ENCODE measurements at places on chromosomes 1 and 21.

GRCh38 chr1:154431586-154432373 lies 26.6 kb downstream of the IL6R start:
- peak; percentile 37 for DNase-seq

- DNase-seq = no peak
These were observed 287.4 kb upstream of the LYPLAL1 start for GRCh38 chr1:218886101-218886871.

- DNase-seq = no peak
These were observed 55.3 kb downstream of the RIMS3 start for GRCh38 chr1:40610156-40610555.

DNA sequence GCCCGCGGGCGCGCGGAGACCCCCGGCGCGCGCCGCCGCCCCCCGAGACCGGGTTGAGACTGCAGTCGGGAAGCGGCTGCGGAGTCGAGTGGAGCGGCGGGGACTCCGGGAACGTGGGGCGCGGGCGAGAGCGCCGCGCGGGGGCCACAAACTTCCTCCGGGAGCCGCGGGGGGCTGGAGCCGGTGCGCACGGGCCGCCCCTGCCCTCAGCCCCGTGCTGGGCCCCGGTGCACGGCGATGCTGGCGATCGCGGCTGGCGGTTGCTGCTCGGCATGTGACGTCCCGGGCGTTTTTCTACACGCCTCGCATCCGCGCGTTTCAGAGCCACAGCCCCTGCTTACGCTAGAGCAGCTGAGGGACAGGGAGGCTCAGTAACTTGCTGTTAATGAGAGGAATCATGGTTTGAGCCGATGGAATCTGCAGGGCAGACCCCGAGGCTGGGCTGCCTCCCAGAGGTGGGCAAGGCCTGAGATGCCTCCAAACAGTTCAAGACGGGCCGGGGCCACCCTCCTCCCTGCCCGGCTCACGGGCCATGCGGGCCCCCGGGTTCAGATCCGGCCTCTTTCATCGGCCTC lies 520 bp downstream of the TMEM201 start:
- peak; percentile 24 for DNase-seq

- DNase-seq = no peak
These were observed 3.9 kb downstream of the PFDN2 start for GRCh38 chr1:161113915-161114314.

- no peak for DNase-seq
These were observed 450.6 kb upstream of the DAB1 start for GRCh38 chr1:57874418-57874877.

- DNase-seq = no peak
These were observed 9.5 kb upstream of the PLEKHM2 start for GRCh38 chr1:15674386-15675159.

- no peak for DNase-seq
These were observed 77.8 kb upstream of the CD55 start for GRCh38 chr1:207243442-207244408.

- no peak for DNase-seq
These were observed 546.1 kb upstream of the ADAMTS5 start for GRCh38 chr21:27513016-27513415.

DNA sequence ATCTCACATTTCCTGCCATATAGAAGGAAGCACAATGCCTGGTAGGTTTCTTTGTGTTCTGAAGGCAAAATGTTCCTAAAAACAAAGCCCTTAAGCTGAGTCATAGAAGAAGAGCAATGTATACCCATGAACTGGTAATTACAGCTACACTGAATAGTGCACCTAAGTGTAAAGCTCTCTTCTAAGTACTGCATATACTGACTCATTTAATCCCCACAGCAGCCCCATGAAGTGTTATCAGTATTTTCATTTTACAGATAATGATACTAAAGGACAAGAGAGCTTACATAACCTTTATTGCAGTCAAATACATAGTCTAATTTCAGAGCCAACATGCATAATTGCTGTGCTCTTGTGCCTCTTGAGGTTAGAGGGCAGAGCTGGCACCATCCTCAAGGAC lies 239.9 kb downstream of the DPYD start:
- DNase-seq = no peak

DNA sequence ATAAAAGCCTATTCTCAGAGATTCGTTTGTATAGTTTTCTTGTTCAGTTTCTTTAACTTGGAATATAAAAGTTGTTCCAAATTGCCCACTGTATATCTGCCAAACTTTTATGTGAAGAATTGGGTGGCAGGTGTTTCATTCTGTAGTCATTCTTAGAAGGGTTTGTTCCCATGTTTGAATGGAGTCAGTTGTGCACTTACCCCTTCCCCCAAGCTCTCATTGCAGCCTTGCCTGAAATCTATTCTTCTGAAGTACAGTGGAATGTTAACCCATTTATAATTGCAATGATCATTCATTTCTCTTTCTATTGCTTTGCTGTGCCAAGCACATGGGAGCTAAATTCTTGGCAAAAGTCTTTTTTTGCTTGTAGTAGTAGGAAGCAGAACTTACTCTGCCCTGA lies 375.3 kb upstream of the C1orf87 start:
- DNase-seq = no peak

DNA sequence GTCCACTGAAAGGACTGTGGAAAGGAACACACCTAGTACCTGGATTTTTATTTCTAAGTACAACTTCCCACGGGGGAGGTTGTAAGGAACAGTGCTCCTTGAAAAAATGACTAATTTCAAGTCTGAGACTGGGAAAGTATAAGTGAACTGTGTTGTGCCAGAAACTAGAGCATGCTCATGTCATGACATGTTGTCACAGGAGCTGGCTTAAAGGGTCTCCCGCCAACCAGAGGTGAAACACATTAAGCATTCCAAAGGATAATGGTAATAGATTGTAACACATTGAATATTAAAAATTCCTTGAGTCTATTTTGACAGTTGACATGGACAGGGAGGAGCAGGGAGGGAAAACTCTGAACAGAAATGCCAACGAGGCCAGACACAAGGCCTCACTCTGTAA lies 6.3 kb downstream of the ATP2B4 start:
- no peak for DNase-seq

Measured in stimulated activated CD4-positive, alpha-beta T cell treated with anti-CD3 and anti-CD28 coated beads, Interleukin-1b, Interleukin-23, amount 100 ng/mL, for 4 hours (primary cell).